Activated naive CD8-positive, alpha-beta T cell treated with anti-CD3 and anti-CD28 coated beads, Interleukin-2, amount 10 ng/mL, durations not matched to agents 7 days and 5 days (primary cell): ENCODE measurements at places on chromosomes 2 and 18.

DNA sequence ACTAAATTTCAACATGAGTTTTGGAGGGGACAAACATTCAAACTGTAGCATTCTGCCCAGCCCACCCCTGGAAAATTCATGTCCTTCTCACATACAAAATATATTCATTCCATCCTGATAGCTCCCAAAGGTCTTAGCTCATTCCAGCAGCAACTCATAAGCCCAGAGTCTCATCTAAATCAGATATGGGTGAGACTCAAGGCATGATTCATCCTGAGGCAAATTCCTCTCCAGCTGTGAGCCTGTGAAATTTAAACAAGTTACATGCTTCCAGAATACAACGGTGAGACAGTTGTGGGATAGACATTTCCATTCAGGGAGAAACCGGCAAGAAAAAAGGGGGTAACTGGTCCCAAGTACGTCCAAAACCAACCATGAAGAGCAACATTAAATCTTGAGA, 43.5 kb upstream of the FAHD2A start:
- DNase-seq, result no peak
- no peaks in the 10 kb centered on the region for H3K36me3 ChIP-seq
- H3K27me3 ChIP-seq, result peaks cover 2% of the 10 kb centered on the region
- H3K4me1 ChIP-seq, result no peaks in the 10 kb centered on the region
- no peak overlapping the region for H3K4me3 ChIP-seq

GRCh38 chr2:160300203-160300602, 100.1 kb upstream of the ITGB6 start:
- H3K4me3 ChIP-seq, result no peak overlapping the region
- H3K36me3 ChIP-seq, result peaks cover 58% of the 10 kb centered on the region
- H3K27me3 ChIP-seq, result no peaks in the 10 kb centered on the region
- DNase-seq, result no peak
- H3K27ac ChIP-seq, result no peak overlapping the region
- peaks cover 31% of the 10 kb centered on the region for H3K4me1 ChIP-seq

DNA sequence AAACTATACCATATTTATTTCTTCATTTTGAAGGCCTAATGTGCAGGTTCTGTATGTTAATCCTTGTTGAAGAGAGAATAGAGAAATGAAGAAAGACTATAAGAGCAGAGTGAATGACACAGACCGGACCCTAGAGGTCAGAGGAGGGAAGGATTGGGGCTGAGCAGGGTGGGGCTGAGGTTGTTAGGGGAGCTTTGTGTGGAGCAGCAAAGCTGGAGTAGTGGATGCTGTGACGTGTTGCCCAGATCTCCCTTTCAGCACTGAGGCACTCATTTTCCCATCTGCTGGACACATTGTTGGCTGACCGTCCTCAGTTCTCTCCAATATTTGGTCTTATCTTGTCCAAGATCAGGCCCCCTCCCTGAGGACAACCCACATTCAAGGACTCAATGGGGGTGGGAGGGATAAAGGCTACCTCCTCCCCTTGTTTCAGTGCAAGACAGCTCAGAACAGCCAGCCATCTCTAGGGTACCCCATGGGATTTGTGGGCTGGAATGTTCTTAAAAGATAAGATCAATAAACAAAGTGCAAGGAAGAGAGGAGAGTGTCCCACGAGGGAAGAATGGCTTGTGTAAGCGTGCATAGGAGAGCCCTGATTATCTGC, 143.6 kb downstream of the TDRD15 start:
- no peak overlapping the region for H3K4me3 ChIP-seq
- no peak for DNase-seq
- no peaks in the 10 kb centered on the region for H3K4me1 ChIP-seq
- no peak overlapping the region for H3K27ac ChIP-seq

GRCh38 chr2:191218292-191218898, 26.8 kb upstream of the MYO1B start:
- no peak for DNase-seq
- H3K4me3 ChIP-seq, result no peak overlapping the region
- no peaks in the 10 kb centered on the region for H3K27me3 ChIP-seq
- H3K27ac ChIP-seq, result no peak overlapping the region
- H3K4me1 ChIP-seq, result peaks cover 25% of the 10 kb centered on the region

- H3K36me3 ChIP-seq, result no peaks in the 10 kb centered on the region
- no peak overlapping the region for H3K4me3 ChIP-seq
- no peak for DNase-seq
- peaks cover 11% of the 10 kb centered on the region for H3K27me3 ChIP-seq
- H3K27ac ChIP-seq, result no peak overlapping the region
Measured at GRCh38 chr2:163351143-163351542, 384.7 kb downstream of the FIGN start.
